NCI-H345 (cell line): ENCODE measurements at places on chromosomes 1 and 21.

GRCh38 chr1:71796006-71796405, 486.3 kb downstream of the NEGR1 start:
- DNase-seq: peak; percentile 21

- DNase-seq: no peak
These were observed 45.5 kb upstream of the VANGL1 start for GRCh38 chr1:115596080-115596780.

- no peak for DNase-seq
These were observed 9.6 kb upstream of the ECE1 start for GRCh38 chr1:21299780-21300395.

DNA sequence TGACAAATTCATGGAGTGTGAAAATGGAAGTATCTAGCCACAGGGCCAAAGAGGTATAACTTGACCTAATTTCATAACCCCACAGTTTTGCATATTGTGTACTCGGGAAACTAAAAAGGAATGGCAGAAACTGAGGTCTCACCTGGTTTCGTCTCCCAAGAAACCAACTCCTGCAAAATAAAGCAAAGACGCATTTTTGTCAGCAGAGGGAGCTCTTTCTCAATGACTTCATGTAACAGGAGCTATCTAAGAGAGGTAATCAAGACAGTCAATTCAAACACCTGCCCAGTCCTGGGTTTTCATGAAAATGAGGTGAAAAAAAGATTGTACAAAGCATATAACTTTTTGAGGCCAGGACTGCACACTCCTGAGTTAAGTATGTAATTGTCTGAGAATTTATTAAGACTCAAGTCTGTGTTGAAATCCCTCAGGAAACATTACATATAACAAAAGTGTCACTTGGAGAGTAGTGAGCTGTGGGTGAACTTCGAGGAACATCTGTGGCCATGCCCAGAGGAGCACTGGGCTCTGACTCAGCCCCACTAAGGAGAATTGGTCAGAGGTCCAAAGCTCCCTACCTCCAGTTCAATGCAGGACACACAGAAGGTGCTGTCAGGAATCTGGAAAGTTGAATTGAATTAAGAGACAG, 17.6 kb downstream of the FCRL4 start:
- DNase-seq: peak; percentile 49

DNA sequence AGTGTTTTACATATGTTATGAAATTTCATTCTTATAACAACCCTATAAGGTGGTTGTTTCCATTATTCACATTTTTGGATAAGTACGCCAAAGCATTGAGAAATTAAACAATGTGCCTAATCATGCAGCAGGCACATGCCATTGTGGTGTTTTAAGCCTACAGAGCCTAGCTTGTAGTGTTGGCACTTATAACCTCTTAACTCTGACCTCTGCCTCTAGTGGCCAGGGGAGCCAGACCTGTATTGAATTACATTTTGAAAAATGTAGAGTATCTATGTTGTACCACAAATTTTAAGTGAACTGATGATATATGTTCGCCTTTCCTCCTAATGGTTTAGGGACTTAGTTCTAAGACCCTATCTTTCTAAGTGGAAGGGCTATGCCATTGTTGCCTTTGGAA, 61.0 kb downstream of the KCNK2 start:
- no peak for DNase-seq
